ENCODE measurements at places on chromosomes 7 and 10.

DNA sequence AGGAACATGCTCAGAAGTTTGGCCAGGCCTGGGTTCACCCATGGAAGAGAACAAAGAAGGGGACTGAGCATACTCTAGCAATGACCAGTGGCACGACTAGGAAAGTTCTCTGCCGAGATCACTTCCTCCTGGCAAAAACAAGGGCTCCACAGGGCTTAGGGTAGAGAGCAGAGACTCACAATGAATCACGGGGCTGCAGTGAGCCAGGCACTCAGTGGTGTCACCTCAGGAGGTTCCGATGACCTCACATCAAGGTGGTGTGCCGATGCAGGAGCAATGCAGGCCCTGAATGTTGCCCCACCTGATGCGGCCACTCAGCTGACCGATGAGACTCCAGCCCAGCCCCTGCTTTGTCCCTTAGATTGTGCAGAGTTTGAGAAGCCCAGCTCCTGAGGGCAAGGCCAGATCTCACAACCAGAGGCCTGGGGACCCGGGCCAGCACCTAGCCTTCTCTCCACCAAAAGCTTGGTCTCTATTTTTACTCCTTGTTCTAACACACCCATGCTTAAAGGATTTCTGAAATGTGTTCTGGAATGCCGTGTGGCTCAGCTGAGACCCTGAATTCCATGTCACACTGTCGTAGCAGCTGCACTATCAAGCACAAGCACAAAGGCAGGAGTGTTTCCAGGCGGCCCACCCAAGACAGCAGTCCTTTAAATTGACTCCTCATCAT lies 60.9 kb downstream of the COBL start:
- DNase-seq, result no peak

GRCh38 chr10:78712147-78712546 lies 356.6 kb upstream of the ZMIZ1 start:
- no peak for DNase-seq

DNA sequence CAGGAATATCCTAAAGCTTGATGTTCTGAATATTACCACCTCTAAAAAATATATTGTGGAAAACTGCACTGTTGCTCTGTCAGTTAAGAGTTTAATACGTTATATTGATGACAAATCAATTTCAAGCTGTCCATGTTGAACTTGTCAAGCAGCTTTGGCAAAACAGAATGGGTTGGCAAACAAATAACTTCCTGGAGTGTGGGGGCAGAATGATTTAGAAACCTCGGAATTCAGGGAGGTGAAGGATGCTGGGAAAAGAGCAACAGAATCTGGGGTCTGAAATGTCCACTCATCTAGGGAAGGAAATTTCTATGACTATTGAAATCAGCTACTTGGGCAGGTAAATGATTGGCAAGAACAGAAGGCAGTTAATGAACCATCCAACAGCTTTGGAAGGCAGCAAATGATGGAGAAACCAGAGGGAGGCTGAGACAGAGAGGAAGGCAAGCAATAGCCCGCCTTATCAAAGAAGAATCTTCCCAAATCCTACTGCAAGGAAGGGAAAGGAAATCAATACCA lies 95.1 kb upstream of the PALS2 start:
- DNase-seq, result no peak

GRCh38 chr10:110323503-110323902 lies 18.8 kb upstream of the SMNDC1 start:
- no peak for DNase-seq

GRCh38 chr10:51048792-51049191 lies 25.5 kb upstream of the PRKG1 start:
- no peak for DNase-seq

DNA sequence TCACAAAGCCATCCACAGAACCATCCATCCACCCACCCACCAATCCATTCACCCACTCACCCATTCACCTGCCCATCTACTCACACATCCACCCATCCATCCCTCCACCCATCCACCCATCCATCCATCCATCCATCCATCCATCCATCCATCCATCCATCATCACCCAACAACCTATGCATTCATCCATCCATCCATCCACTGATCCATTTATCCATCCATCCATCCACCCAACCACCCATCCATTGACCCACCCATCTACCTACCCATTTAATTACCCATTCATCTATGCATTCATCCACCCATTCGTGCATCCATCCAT lies 5.4 kb downstream of the TMEM270 start:
- DNase-seq, result no peak

DNA sequence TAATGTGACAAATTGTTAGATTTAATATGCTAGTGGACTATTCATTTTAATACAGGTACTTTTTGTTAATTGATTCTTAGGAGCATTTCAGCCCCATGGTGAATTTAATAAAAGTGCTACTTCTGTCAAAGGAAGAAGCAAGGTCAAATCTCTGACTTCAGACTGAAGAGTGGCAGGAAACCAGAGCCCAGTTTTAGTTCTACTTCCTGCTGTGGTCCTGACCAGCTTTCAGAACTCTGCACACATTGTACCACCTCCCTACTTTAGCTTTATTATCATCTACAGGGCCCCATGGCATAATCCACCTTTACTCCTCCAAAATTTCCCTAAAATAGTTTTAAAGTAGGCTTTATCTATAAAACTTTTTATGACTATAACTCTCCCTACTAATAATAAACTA lies 33.7 kb downstream of the CTTNBP2 start:
- DNase-seq, result no peak

DNA sequence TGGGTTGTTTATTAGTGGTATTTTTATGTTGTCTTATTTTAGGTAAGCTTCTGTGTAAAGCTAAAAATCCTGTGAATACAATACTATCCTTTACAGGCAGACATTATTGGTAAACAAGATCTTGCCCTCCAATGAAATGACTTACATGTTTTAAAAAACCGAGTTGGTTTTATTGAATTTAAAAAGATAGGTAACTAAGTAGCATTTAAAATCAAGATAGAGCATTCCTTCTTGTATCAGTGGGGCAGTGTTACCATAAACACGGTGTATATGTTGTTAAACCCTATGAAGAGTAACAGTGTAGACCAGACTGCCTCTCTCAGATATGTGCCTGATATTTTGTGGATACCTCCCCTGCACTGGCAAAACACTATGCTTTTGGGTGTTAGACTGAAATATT lies 81.0 kb downstream of the SNX10 start:
- DNase-seq, result no peak

DNA sequence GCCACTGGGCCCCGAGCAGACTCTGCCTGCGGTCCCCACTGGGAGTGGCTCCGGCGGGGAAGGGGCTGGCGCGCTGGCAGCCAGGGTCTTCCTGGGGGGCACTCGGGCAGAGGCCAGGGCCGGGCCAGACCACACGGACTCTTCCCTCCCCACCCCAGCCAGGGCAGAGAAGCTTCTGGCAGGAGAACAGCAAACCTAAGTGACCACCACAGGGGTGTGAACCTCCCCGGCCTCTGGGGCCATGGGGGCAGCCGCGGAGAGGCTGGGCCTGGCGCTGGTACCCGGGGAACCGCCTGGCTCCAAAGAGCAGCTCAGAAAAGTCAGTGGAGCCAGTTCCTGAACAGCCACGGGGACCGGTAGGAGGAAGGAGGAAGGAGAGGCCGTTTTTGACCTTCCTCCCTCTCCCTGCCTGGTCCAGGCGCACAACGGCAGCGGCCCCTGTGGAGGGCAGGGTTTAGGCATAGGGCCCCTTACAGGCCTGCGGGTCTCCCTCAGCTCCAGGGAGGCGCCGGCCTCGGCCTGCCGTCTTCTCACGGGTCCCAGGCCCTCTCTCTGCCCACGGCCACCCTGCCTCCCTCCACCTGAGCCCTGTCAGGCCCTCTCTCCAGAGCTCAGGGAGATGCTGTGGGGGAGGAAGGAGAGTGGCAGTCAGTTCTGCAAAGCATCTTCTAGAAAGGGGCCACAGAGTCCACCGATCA lies 51.8 kb downstream of the TMEM209 start:
- no peak for DNase-seq

DNA sequence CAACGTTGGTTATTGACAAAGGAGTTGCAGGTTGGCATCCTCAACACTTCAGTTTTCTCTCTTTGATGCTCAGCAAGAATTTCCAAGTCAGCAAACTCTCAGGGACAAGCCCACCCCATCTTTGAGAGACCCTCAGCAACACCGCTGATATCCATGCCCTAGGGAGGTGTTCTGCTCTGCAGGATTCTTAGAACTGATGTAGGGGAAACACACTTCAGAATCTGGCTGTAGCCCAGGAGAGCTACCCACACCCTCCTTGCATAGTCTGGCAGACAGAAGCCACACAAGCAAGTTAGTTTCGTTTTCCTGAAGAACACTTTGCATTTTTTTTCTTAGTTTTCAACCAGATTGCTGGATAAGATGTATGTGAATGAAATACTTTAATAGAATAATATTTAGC lies 822 bp downstream of the SAMD9L start:
- DNase-seq, result no peak

DNA sequence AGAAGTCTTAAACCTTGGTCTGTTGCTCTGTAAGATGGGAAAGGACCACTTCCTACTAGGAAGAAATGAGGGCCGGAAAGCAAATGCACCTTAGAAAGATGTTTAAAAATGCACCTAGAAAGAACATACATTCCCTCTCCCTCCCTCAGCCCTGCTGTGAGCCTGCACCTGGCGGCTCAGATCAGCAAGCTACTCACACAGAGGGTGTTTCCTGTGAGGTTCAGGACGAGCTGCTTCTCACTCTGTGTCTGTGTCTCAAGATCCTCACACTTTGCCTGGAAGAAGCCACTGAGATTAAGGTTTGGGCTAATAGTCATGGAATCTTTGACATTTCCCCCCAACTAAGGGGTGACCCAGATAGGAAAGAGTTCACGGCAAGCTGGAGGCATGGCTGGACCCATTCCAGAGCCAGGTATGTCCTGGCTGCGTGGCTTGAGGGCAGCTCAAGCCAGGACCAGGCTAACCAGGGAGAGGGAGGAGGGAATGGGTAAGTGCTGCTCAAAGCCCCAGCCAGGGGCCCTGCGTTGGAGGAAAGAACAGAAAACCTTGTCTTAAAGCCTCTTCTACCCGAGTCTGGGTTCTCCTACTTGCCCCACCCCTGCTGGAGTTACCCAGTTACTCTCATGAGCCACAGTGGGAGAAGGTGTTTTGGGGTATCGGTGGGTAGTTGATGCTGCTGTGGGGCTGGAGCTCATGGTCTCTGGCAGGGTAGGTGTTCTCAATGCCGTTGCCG lies 47.5 kb downstream of the PODXL start:
- no peak for DNase-seq

DNA sequence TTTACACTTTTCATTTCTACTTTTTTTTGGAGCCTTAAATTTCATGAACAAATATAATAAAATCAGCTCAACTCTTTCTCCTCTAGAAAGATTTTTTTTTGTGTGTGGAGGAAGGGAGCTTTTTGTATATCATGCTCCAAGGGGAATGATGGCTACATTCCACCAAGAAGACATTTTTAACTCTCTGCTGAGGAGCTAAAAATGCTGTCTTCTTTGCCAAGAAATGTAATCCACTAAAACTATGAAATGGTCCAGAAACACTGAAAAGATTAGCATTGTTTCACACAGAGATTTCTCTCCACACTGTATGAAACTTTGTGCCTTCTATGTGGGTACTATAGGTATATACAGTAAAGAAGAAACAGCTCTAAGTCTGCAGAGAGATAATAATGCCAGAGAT lies 74.1 kb upstream of the ANK3 start:
- DNase-seq, result no peak

DNA sequence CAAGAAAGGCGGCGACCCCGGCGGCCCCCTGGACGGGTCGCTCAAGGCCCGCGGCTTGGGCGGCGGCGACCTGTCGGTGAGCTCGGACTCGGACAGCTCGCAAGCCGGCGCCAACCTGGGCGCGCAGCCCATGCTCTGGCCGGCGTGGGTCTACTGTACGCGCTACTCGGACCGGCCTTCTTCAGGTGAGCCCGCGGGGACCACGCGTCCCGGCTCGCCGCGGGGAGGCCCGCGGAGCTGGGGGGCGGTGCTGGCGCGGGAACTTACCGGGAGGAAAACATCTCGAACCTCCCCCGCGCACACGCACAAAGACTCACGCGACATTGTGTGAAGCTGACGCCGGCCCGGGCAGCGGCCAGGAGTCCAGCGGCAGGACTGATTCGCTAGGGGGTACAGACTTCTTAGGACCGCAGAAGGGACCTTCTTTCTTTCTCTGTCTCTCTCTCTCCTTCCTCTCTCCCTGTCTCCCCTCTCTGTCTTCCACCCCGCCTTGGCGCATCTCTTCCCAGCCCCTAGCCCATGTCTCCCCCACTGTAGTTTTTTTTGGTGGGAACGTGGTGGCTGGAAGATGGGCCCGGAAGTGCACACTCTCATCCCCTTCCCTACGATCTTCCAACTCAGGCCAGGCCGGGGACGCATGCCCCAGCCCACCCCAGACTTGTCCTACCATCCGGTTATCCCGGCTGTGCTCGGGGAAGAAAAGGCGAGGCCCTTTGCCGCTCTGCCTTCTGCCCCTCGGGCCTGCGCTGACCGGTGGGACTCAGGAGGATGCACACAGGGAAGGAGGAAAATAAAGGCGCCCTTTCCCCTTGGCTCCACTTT lies 1.2 kb downstream of the EN2 start:
- no peak for DNase-seq

- no peak for DNase-seq
Measured at GRCh38 chr7:94763268-94763667, 107.3 kb upstream of the SGCE start.
